Neural crest cell (in vitro differentiated cells): ENCODE measurements at places on chromosomes 3 and 15.

DNA sequence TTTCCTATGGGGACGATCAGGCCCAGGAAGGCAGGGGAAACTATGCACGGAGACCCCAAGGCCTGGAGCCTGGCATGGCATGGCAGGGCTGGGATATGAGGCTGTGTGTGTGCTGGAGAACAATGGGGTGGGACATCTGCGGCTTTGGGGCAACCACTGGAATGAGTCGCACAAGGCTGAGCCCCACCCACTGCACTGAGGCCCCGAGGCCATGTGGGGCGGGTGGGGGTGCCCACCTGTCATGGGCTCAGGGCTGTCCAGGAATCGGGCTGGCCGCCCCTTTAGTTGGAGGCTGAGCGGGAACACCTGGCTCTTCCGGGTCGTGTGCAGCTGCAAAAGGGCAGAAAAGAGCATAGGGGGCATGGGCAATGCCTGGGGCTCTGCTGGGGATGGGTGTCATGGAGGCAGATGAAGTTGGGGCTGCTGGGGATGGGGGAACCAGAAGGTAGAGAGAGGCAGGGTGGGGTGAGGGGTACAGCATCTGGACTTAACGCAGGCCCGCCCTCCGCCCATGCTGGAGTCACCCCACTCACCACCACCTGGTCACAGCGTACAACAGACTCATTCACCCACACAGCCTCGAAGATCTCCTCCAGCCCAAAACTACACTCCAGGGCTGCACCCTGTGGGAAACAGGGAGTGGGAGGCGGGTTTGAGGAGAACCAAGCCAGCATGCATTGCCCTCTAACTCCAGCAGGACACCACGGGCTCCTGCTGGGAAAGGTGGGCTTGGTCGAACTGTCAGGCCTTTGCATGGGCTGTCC is 31.1 kb downstream of the PLXND1 start:
- no peak for DNase-seq

DNA sequence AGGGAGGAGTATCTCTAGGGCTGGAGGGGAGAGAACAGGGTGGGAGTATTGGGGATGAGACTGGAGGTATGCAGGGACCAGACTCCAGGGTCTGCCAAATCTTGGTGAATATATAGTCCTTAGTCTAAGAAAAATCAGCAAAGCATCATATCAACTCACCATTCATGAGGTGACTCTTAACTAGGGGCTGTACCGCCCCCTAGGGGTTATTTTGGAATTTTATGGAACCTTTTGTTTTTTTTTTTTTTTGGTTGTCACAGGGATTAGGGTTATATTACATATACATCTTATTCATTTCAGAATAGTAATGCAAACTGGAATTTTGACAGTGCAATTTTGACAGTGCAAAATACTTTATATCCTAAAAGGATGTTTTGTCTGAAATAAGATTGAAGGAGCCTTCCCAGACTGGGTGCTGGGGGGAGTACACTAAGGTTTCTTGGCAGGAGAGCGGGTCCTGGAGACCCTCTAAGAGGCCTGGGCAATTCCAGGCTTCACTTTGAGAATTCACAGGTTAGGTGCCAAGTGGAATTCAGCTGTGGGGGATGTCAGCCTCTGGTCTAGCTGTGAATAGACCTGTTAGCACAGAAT is 7.5 kb downstream of the CMTM7 start:
- DNase-seq, result no peak

DNA sequence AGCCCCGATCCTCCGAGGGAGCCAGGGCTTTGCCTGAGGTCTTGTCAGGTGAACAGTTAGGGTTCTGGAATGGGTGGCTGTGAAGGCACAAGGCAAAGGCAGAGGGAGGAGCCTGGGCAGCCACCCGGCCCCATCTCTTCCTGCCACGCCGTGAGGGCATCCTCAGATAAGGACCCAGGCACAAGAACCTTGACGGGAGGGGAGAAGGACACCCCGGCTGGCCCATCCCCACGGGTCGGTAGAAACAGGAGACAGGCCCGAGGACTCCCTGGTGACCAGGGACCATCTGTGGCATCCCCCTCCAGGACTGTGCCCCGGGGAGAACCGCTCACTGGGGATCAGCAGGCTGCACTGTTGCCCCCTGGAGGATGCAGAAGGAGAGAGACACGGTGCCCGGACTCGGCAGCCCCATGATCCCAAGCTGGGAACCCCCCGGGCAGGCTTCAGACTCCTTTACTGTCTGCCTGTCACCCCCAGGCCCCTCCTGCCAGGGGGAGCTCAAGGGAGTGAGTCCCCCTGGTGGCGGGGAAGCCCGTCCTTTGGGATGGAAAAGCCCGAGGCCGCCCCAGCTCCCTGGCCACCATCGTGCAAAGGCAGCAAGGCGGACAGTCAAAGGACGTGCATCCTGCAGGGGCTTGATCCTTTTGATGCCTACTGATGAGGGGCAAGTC is 12.3 kb upstream of the PCSK6 start:
- DNase-seq, result peak; percentile 57

GRCh38 chr3:18444595-18445400 is 19.7 kb upstream of the SATB1 start:
- DNase-seq, result peak; percentile 70

DNA sequence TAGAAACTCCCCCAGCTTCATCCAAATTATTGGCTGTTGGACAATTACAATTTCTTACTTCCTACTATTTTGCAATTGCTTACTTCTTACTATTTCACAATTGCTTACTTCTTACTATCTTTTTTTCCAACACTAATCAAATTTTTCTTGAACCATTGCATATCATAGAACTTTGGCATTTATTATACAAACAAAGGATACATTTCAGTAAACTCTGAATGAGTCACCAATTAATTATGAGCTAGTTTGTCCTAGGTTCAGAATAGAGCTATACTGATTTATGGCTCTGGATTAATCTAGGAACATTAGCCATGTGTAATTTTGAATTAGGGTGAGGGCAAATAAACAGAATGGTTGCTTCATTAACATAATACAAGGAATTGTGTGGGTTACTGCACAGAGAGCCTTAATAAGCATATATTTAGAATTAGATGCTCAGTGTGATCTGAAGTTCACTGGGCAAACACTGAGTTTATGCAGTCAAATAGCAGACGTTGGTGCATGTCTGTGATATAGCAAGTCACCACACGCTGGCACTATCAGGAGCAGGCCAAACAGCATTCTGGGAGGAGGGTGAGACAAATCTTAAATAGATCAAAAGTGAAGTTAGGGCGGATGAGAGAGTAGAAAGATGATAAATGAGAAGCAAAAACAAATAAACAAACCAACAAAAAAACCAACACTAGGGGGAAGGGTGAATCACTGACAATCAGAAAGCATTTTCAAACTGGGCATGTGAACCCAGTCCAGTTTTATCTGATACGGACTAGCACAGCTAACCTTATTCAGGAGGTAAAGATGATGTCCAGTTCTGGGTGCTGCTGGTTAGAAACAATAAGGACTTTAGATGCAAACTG is 21.5 kb downstream of the GABRR3 start:
- no peak for DNase-seq

- DNase-seq, result no peak
Observed at GRCh38 chr3:94114666-94115065, 51.8 kb downstream of the NSUN3 start.

GRCh38 chr15:25777037-25777436 is 86.1 kb downstream of the ATP10A start:
- DNase-seq, result no peak

DNA sequence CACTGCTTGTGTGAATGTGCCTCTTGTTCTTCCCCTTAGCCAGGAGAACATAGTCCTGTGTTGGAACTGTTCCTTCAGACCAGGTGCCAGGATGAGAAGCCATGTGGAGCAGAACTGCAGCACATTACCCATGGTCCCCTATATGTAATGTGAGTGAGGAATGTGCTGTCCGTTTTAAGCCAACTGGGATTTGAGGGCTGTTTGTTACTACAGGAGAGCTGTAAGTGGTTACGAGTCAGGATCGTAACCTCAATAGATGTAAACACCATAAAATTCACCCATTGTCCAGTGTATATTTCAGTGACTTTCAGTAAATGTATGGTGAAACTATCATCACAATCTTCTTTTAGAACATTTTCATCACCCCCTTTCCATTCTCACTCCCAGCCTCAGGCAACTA is 10.1 kb upstream of the SCAP start:
- DNase-seq, result no peak

DNA sequence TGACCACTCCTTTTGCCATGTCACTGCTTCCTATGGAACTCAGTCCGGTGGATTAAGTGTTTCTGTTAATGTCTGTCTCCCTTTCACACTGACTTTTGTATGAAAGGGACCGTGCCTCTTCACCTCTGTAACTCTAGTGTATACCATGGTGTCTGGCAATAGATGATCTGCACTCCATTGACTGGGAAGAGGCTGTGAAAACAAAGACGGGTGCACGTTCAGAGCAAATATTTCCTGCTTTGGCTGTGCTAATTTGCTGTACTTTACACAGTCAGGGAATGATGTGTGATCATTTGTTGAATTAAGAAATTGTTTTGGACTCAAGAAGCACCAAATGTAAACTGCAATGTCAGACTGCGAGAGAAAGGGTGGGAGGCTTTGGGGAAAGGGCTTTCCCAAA is 315.2 kb downstream of the RORA start:
- DNase-seq, result no peak
